Activated CD4-positive, alpha-beta T cell treated with anti-CD3 and anti-CD28 coated beads, Interleukin-2, amount 50 U/mL, for 48 hours (primary cell): ENCODE measurements at places on chromosomes 4 and X.
A peak's percentile ranks its signal among the peaks of the same experiment; 100 is the strongest.

DNA sequence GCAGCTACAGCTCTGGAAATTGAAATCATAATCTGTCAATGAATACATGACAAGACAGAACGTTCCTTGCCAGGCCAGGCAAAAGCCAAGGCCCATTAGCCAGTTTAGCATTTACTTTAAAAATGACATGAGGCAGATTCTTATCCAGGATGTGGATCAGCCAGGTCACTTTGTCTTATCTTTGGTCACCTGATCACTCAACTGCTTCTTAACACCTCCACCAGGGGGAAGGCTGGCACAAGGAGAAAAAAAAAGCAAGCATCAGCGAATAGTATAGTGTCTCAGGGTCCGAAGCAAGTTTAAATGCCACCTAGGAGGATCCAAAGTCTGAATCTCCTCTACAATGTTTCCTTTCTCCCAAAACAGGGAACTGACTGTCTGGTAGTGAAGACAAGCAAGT is 18.8 kb downstream of the ATP1B4 start:
- DNase-seq, result peak; percentile 2

- no peak for DNase-seq
Measured at GRCh38 chr4:154064244-154064643, 275.4 kb upstream of the SFRP2 start.

DNA sequence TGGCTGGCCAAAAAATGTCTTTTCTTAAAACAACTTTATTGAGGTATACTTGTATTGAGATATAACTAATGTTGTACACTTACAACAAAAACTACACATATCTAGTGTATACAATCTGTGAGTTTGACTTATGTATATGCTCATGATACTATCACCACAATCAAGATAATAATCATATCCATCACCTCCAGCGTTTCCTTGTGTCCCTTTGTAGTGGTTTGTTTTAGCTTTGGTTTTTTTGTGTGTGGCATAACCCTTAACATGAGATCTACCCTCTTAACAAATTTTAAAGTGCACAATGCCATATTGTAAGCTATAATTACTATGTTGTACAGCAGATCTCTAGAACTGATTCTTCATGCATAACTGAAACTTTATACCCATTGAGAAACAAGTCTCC is 13.4 kb upstream of the PCSK1N start:
- DNase-seq, result no peak

- no peak for DNase-seq
Measured at GRCh38 chr4:170256807-170257206, 167.1 kb upstream of the AADAT start.

DNA sequence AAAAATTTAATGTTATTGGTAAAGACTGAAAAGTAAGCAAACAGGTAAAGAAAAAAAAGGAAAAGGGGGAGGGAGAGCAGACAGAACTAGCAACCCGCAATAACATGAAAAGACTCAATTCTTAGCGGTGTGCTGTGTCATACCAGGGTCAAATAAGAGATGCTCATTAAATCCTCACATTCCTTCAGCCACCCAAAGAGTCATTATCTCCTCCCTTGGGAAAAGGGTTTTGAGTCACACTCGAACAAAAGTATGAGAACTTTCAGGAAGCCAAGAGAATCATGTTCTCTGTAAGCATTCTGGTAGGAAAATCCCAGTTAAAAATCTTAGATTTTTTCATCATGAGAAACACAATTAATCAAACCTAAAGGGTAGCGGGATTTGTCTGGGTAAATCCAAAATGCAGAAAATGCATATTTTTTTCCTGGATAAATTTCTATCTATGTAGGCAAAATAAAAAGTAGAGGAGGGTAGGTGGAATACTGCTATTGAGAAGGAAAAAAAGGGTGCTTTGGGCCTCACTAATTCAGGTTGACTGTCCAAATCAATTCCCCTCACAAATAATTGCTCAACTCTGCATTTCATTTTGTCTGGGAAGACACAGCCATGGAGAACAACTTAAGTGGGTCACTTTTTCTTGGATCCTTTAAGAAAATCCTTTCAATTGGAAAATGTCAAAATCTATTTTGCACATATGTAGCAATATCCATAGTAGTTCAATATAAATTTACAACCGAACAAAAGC is 23.2 kb downstream of the TNIP3 start:
- no peak for DNase-seq

DNA sequence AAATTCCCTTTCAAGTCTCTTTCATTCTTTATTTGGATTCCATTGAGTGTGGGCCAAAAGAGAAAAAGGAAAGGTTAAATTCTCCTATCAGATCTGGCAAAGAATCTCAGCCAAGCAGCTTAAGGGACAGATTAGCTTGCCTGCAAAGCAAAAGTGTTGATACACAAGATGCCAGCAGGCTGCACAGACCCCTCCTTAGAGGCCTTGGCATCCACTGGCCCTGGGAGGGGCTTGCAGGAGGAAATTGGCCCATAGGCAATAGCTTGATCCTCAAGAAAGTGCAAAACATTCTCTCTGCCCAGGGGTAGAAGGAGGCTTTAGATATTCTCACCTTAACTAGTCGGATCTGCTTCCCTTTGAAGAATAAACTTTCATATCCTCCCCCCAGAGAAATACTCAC is 300.4 kb upstream of the CPEB2 start:
- DNase-seq, result no peak

GRCh38 chr4:25021216-25021615 is 9.5 kb downstream of the LGI2 start:
- DNase-seq, result no peak

DNA sequence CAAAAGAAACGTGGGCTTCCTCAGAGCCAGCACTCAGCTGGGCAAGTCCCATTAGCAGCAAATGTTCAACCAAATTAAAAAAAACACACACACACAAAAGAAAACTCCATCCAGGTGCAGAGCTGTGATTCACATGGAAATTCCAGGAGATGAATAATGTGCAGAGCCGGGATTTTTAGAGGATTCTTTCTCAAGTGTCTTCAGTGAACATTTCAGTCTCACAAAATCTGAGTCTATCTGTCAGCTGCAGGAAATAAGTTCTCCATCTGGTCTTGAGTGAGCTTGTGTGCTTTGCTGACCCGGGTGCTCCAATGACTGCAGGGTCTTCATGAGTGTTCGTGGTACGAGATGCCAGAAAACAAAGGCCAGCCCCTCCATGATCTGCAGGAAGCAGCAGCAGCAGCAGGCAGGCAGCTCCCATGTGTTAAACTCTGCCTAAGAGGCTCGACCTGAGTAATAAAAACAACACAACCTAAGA is 44.3 kb downstream of the RASGEF1B start:
- no peak for DNase-seq

DNA sequence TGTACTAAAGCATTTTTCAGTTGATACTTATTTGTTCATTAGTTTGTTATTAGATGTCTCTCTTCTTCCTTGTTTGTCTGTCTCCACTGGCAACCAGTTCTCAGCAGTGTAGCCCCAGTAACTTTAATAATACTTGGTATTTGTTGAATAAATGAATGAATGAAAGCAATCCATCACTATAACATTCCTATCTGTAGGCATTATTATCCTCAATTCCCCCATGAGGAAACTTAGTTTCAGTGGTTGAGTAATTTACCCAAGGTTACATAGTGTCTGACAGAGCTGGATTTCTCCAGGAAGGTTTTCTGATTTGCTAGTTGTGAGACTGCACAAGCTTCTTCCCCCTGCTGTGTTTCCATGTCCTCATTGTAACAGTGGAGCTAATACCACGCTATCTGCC is 27.8 kb upstream of the MAOB start:
- no peak for DNase-seq

DNA sequence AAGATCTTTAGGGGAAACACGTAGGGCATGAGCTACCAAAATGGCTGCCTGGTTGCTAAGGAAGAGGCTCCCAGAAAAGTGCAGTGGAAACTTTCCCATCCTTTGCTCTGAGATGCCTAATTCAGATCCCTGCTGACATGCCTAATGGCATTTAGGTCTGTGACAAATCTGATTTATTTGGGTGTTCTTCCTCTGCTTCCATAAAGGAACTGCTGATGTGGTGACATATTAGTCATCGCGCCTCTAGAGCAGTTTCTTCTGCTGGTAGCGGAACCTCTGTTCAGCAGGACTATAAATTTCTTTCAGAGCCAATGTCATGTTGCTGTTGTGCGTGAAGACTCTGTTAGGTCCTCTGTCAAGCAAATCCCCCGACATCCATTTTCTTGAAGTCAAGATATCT is 310.0 kb downstream of the PDHA2 start:
- no peak for DNase-seq

DNA sequence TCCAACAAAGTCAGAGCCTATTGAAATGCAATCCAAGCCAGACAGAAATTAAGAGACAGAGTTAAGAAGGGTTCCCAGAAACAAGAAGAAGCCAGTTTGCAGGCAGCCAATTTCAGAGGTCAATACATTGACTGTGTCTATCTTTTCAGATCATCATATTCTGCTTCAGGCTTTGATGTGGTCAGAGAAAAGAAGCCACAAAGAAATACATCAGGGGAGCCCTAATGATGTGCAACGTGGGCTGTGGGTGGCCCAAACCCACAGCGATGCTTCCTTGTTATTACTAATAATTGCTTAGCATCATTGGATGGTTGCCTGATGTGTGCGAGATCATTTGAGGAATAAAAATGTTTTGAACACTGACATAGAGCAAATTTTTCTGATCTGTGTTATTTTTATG is 99.0 kb upstream of the DUSP21 start:
- no peak for DNase-seq

DNA sequence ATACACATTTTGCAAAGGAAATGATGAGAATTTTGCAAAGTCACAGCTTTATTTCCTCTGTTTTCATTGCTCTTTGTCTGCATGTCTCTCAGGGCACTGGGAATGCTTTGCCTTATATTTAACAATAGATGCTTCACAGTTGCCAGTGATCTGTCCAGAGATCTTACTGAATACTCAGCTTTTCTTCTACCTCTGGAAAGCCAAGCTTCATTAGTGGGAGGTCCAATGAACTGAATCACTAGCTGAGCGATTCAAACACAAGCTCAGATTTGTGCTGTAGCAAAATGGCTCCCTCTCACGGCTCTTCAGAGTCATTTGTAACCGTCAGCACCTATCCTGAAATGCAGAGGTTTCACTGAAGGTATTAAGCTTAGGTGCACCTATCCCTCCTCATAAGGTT is 138.9 kb downstream of the DCLK2 start:
- DNase-seq, result no peak

GRCh38 chr4:23835774-23836478 is 53.9 kb downstream of the PPARGC1A start:
- no peak for DNase-seq
